ENCODE measurements at places on chromosomes 16 and 17. TPM values are rescaled to one million over a fixed set of nuclear protein-coding genes. Genes with fewer than 3 reads are reported as not detected.

HOXB8 gene
- total RNA-seq, result not detected

CASKIN1 gene
- not detected for total RNA-seq

NOXO1 gene
- not detected for total RNA-seq

CHST6 gene
- total RNA-seq, result not detected

FBXW10B gene
- 0.79 TPM for total RNA-seq

AGRP gene
- not detected for total RNA-seq

BCAR1 gene
- total RNA-seq, result not detected

SP6 gene
- total RNA-seq, result not detected

SULT1A2 gene
- not detected for total RNA-seq

ADAP2 gene
- total RNA-seq, result 2.6 TPM

MYH1 gene
- total RNA-seq, result not detected

HBA2 gene
- not detected for total RNA-seq

CD300LF gene
- 1.9 TPM for total RNA-seq

SLC13A2 gene
- not detected for total RNA-seq

BEAN1 gene
- not detected for total RNA-seq

TMEM97 gene
- total RNA-seq, result 8.8 TPM

CHST4 gene
- not detected for total RNA-seq

HEATR9 gene
- 24.1 TPM for total RNA-seq

CBFA2T3 gene
- 7.8 TPM for total RNA-seq

KRT36 gene
- not detected for total RNA-seq

NFE2L1 gene
- 53.4 TPM for total RNA-seq

ACSM2A gene
- not detected for total RNA-seq

COL1A1 gene
- total RNA-seq, result 2.6 TPM

FBXO39 gene
- 0.43 TPM for total RNA-seq

TVP23A gene
- not detected for total RNA-seq

CORO6 gene
- 2.4 TPM for total RNA-seq

NPIPB6 gene
- not detected for total RNA-seq

FOXL1 gene
- total RNA-seq, result not detected

TERB1 gene
- total RNA-seq, result 0.33 TPM

OR4D1 gene
- 1.2 TPM for total RNA-seq

TXNDC11 gene
- 63.4 TPM for total RNA-seq

MYH3 gene
- 6.2 TPM for total RNA-seq

VTN gene
- not detected for total RNA-seq

C16orf92 gene
- total RNA-seq, result not detected

EVPLL gene
- total RNA-seq, result not detected

RGS9 gene
- 47.3 TPM for total RNA-seq

ENKD1 gene
- 4.2 TPM for total RNA-seq

NDRG4 gene
- not detected for total RNA-seq

Measured in natural killer cell (primary cell).